Amniotic epithelial cell (primary cell): ENCODE measurements at places on chromosomes 1 and 21.

- peak; percentile 68 for DNase-seq
These were observed 8.9 kb downstream of the CAMTA1 start for GRCh38 chr1:6794164-6794563.

DNA sequence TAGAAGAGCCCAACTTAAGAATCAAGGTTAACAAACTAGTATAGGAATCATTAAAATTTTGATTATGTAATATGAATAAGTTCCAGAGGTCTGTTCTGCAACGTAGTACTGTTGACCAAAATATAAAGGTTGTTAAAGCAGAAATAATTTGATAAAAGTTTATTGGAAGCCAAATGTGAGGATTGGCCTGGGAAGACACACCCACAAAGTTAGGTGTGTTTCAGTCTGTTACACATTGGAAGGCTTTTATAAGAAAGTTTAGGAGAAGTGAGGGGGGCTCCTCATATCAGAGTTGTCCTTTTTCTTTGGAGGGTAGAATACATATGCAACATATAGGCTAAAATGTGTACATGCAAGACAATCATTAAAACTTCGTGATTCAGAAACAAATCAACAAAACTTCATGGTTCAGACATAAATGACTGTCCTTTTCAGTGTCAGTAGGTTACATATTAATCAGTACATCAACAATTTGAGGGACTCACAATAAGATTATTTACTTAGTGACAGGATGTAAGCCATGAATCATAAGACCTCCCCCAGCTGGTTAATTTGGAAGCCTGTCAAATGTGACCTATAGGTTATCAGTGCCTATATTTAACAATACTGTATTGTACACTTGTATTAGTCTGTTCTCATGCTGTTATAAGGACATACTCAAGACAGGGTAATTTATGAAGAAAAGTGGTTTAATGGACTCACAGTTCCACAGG, 245.0 kb upstream of the B3GALT2 start:
- DNase-seq: no peak

- peak; percentile 56 for DNase-seq
These were observed 1.0 kb downstream of the ST6GALNAC5 start for GRCh38 chr1:76868154-76868882.

- no peak for DNase-seq
These were observed 686 bp downstream of the MIIP start for GRCh38 chr1:12019858-12020509.

DNA sequence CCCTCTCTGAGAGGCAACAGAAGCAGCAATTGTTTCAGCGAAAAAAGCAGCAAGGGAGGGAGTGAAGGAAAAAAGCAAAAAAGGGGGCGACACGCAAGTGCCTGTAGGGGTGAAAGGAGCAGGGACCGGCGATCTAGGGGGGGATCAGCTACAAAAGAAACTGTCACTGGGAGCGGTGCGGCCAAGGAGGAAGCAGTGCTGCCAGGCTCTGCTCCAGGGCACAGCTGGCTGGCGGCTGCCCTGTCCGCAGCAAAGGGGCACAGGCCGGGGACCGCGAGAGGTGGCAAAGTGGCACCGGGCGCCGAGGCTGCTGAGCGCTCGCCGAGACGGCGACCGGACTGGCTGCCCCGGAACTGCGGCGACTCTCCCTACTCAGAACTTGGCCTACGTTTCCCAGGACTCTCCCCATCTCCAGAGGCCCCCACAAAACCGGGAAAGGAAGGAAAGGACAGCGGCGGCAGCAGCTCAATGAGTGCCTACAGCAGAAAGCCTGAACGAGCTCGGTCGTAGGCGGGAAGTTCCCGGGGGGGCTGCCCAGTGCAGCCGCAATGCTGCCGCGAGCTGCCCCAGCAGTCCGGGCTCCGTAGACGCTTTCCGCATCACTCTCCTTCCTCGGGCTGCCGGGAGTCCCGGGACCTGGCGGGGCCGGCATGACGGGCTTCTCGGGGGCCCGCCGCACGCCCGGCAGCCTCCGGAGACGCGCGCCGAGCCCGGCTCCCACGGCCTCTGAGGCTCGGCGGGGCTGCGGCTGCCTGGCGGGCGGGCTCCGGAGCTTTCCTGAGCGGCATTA, 1.0 kb upstream of the CDKN2C start:
- DNase-seq: no peak

- no peak for DNase-seq
These were observed 8.4 kb downstream of the LRRC8D start for GRCh38 chr1:89829186-89829585.

DNA sequence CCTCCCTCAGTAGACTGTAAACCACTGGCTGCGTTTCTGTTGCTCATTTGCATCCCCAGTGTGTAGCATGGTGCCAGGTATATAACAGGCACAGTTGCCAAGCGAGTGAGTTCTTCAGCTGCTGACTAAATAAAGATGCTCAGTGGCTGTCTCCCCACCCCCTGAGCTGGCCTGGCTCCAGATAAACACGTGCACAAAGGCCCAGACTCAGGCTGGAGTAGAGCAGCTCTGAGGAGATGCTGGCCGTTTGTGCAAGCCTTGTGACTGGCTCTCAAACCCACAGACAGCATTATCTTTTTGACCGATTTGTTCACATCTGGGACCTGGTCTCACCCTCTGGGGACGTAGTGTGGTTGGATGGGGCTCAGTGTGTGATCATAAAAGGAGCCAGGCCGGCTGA, 7.1 kb downstream of the CHRNB2 start:
- peak; percentile 51 for DNase-seq

DNA sequence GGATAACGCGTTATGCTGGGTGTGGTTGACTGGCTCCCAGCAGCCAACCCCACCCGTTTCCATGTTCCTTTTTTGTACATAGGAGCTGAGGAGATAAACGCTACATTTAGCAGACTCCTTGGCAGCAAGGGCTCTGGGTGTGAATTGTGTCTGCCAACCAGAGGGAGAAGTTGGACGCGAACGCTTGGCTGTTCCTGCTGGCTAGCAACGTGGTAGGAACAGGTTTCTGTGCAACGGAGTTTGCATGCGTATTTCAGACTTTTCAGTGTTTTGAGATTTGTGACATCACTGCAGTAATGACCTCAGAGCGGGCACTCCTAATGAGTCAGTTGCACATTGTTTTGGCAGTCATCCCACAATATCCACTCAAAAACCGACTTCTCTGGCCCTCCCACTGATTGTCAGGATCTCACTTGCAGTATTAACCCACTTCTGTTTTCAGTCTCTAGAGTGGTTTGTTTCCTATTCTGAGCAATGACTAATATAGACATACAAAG, 98.7 kb upstream of the RGS1 start:
- DNase-seq: peak; percentile 91

GRCh38 chr1:159248311-159248710, 43.6 kb downstream of the ACKR1 start:
- no peak for DNase-seq

- no peak for DNase-seq
These were observed 24.2 kb upstream of the CACNA1E start for GRCh38 chr1:181459067-181459466.

DNA sequence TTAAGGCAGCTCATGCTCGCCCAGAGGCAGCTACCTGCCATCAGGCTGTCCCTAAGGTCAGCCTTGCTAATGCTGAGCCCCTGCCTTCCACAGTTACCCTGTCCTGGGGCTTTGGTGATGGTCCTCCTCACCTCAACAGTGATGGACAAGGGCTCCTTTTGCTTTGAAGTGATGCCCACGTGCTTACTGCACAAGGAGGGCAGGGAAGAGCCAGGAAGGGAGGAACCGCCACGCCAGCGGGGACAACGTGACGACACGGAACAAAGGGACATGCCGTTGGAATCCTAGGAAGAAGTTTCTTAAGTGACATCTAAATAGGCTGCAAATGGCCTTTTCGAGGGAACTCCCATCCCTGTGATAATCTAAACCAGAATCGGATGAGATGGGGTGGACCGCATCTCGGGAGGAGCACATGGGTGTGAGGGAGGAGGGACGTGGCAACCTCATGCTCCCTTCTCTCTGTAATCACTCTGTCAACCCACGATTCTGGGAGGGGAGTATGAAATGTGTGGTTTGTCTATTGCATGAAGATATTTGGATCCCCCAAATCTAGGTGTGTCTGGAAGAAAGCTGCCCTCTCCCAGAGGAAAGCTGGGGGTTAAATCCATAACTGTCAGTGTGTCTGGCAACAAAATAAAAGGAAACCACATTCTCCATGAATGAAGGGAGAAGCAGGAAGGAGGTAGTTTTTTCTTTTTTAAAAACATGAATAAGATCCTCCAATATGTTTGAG, 110.9 kb upstream of the IRF2BP2 start:
- DNase-seq: no peak

DNA sequence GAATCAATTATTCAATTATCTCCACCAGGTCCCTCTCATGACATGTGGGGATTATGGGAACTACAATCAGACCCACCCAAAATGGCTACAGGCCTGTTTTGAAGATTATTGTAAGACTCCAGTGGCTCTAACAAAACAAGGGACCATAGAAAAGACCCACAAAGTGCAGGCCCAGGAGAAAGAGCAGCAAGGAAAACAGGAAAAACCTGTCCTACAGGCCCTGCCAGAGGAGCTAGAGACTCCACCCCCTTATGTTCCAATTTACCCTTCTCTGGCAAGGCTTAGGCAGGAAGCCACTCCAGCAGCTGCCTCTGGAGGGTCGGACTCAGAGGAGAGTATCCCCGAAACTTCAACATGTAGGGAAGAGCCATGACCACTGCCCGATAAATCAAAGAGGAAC, 96.5 kb downstream of the LIPI start:
- DNase-seq: no peak

DNA sequence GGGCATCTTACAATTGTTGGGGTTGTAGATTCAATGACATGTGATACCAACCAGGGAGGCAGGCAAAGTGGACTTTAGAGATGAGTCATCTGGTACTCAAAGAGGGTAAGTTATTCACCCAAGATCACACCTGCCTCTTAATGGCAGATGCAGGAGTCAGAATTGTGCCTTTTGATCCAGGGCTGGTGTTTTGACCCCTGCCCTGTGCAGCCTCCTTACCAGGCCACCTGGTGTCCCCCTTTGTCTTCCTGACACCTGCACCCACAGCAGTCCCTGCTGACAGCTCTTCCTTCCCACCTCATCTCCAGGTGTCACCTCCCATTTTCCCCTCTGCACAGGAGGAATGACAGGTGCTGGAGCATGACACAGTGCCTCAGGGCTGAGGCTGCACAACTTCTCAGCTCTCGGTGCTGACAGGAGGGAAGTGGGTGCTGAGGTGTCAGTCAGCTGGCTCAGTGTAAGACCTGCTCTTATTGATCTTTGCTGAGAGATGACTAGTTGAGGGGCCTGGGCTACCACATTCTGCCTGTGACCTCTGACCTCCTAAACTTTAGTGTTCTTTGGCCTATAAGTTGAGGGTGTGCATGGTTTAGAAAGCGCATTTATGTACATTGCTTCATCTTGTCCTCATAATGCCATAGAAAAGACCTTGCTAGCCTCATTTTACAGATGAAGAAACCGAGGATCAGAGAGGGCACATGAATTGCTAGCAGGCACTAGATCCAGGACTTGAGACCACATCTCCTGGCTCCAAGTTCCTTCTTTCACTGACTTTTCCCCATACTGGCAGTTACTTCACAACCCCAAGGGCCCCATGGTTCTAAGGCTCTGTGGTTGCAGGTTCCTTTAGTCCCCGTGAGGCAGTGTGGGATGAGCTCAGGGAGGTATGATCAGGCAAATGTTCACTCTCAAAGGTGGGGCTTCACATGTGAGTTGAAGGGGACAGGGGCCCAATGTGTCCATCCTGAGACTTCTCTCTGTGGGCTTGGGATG, 31.3 kb downstream of the CACNA1E start:
- DNase-seq: no peak

GRCh38 chr1:16907870-16908758, 12.3 kb downstream of the RNU1-2 start:
- no peak for DNase-seq

DNA sequence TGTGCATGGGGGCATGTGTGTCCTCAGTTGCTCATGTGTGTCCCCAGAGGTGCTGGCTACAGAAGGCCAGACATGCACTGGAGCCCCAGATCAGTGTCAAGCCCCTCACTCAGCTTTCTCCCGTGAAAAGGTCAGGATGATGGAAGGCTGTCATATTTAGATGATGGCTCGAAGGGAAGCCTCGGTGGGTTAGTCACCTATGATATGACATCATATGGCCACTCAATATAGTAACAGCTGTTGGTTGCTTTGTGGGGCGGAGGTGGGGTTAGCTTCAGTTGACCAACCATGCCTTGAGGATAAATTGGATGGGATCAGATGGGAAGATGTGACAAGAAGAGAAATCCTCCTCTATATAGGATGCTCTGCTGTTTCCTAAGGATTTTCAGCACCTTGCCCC, 43.5 kb upstream of the ATF3 start:
- DNase-seq: no peak

DNA sequence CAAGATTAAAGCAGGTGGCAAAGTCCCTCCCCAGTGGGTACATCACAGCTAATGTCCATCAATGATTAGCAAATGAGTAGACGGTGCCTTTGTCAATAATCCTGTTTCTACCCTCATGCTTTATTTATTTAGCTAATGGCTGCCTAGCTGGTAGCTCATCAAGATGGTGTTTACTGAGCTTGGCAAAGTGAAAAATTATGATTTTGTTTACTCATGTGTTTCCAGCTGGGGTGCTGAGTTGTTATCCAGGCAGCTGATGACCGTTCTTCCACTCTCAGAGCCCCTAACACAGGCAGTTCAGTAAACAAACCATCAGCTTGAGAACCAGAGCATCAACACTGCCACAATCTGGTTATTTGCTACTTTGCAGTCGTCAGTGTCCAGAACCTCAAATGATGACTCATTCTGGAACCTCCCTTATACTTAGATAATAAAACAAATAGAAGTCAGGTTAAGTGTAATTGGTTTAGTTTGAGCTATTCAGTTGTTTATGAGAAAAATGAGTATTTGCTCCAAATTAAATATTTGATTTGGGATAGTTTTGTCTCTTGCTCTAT, 163.9 kb downstream of the ST6GALNAC5 start:
- DNase-seq: peak; percentile 86

DNA sequence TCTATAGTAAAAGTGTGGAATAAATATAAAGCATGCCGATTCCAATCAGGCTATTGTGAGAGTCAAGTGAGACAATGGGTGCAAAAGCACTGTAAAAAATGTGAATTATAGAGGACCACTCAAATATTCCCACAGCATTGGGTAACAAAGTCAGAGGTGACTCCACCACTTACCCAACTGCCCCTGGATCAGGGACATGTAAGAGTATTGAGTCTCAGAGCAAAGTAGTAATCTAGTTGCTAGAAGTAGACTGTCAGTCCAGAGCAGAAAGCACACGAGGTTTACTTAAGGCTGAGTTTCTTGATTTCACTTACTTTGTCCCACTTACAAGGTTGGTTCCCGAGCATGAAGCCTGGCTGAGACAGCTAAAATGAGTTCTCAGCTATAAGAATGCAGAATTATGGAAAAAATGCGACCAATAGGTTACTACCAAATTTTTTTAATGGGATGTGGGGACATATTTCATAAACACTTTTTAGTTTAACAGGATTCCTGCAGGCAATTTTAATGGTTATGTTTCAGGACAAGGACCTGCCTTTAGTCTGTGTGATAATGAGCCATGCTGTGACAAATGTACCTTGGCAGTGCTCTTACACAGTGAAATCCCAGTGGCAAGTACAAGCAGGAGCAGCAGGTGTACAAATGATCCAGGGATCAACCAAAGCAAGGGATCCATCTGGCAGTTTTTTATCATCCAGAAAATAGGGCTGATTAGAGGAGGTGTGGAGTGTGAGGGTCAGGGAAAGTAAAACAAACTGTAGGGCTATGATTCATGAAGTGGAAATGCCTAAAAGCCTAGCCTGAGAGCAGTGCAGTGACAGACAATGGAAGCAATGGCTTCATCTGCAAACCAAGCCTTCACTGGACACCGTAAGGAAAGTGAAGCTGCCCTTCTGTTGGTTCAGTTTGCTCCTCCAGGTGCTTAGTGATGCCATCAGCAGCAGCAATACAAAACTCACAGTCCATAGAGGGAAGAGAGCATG, 156.2 kb upstream of the SPAG17 start:
- DNase-seq: no peak

GRCh38 chr21:40165773-40166070, 298.5 kb downstream of the PCP4 start:
- DNase-seq: no peak
